MCF 10A (cell line): ENCODE measurements at places on chromosomes 13 and 19.

GRCh38 chr19:49152119-49152550 lies 3.1 kb downstream of the HRC start:
- no peak for DNase-seq

- DNase-seq: no peak
These were observed 957 bp downstream of the NUMBL start for GRCh38 chr19:40689339-40690049.

GRCh38 chr19:16418597-16418962 lies 53.2 kb downstream of the EPS15L1 start:
- no peak for DNase-seq

- no peak for DNase-seq
These were observed 235.2 kb upstream of the SGCG start for GRCh38 chr13:22945321-22946226.

DNA sequence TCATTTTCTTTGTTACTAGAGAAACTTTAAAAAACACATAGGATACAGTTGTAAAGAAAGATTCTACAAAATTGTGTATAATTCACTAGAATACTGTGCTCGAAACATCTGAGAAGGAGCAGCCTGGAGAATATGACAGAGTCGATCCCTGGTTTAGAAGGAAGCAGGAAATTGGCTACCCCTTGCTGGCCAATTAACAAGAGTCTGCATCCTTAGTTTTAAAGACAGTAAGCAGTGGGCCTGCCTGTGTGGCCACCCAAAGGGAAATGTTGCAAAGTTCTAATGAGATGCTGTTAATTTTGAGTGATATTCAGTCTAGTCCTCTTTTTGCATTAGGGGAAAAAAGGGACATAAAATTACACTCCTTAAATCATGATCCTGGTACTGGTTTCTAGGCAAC lies 988.6 kb downstream of the PCDH17 start:
- no peak for DNase-seq

GRCh38 chr13:103859952-103860351 lies 793.7 kb upstream of the SLC10A2 start:
- no peak for DNase-seq

- DNase-seq: no peak
These were observed 74.2 kb downstream of the IRS2 start for GRCh38 chr13:109712124-109712722.

- DNase-seq: no peak
These were observed 98.8 kb downstream of the OLFM4 start for GRCh38 chr13:53127373-53127772.

- DNase-seq: no peak
These were observed 68.9 kb upstream of the ZNF835 start for GRCh38 chr19:56740501-56740900.
